ENCODE measurements at places on chromosomes 4 and X. TPM values are rescaled to one million over a fixed set of nuclear protein-coding genes. Genes with fewer than 3 reads are reported as not detected.

HERC5 gene
- total RNA-seq: 1.00 TPM

PTPN13 gene
- 57.8 TPM for total RNA-seq

ANOS1 gene
- total RNA-seq: 59.7 TPM

PCDH10 gene
- 29.9 TPM for total RNA-seq

- no peak for DNase-seq
Measured at GRCh38 chr4:177687117-177687516, 244.9 kb upstream of the AGA start.

DNA sequence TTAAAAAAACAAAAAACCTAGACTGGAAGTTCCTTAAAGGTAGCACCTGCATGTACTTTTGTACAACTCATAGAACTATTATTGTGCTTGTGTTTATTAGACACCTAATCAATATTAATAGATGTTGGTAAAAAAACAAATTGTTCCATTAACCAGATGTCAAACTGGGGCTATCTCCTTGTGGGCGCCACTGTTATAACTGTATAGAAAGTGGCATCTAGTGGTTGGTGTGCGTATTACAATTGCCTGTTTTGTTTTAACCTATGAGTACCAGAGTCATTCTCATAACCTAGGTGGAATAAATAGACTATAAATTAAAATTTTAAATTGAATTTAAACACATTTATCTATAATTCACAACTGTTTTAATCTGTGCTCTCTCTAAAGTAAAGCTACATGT lies 97.4 kb downstream of the COL4A5 start:
- DNase-seq: no peak

DNA sequence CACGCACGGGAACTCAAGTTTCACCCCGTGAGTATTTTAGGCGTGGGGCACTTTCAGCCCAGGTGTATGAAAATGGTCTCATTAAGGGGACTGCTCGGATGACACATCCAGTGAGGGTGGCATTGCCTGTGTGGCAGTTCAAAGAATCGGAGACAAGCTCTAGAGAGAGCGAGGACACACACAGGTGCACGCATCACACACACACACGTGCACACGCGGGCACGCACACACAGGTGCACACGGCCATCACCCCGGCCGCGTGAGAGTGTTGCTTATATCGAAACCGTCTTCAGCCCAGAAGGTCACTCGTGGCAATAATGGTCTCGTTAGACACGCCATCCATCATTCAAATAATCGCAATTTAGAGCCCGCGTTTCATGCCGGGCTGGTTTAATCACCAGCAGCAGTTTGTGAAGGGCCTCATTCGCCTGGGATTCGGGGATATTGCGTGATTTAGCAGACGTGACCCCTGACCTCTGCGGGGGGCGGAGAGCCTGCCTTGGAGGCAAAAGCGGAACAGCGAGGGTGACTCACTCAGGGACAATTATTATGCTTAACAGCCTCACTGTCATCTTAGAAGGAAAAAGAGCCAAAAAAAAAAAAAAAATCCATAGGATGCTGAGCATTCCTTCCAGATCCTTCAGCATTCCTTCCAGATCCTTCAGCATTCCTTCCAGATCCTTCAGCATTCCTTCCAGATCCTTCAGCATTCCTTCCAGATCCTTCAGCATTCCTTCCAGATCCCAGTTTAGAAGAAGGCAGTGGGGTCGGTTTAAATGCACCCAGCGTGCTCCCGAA lies 89.4 kb upstream of the PPP2R3B start:
- DNase-seq: no peak

GRCh38 chrX:6701085-6701484 lies 166.2 kb upstream of the VCX3A start:
- no peak for DNase-seq

DNA sequence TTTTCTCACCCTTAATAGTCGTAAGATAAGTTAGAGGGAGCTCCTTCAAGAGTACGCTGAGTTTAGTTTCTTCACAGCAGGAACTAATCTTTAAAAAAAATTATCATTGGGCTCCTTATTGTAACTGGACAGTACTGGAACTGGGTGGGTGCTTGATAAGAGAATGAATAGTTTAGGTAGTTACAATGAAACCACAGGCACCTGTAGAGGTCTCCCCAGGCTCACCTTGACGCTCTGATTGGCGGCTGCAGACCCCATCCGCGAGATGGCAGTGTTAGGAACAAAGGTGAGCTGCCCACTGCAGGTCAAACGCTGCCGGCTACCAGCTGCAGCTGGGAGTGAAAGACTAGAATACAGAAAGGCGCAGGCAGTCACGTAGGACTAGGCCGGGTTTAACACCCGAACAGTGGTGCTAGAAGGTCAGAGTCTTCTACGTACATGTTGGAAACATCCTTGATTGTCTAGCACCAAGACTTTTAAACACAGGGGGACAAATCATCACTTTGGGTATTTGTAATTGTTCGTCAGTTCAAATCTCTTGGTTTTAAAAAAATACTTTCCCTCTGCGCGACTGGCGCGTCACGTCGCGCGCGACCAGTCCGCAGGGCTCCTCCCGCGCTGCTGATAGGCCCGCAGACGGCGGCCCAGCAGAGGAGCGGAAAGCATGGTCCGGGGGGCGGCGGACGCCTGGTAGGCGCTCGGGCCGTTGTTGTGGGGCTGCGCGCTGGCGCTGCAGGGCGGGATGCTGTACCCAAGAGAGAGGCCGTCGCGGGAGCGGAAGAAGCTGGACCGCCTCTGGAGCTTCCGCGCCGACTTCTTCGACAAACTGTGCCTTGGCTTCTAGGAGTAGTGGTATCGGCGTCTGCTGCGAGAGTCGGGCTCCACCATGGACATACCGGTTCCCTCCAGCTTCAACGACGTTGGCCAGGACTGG lies 45.6 kb downstream of the SMARCA5 start:
- peak; percentile 26 for DNase-seq

- DNase-seq: no peak
Measured at GRCh38 chr4:146346276-146346675, 131.9 kb downstream of the REELD1 start.

- DNase-seq: no peak
Measured at GRCh38 chr4:18366892-18367291, 345.3 kb upstream of the LCORL start.

DNA sequence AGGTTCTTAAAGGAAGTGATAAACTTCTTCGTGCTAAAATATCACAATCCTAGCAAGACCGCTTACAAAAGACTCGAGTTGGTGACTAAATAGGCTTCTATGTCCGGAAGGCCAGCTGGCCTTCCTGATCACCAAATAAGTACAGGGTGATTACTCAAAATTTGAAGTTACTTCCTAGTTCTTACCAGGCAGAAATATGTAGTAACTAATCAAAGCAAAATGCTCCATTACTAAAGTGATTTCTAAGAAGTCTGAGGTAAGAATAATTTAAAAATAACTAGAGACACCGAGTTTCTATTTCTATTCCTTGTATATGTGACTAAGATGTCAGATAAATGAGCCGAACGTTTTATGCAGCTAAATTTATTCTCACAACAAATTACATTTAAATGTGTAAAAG lies 62.2 kb downstream of the NSUN7 start:
- DNase-seq: no peak

- no peak for DNase-seq
Measured at GRCh38 chr4:81620442-81620841, 148.7 kb upstream of the RASGEF1B start.

DNA sequence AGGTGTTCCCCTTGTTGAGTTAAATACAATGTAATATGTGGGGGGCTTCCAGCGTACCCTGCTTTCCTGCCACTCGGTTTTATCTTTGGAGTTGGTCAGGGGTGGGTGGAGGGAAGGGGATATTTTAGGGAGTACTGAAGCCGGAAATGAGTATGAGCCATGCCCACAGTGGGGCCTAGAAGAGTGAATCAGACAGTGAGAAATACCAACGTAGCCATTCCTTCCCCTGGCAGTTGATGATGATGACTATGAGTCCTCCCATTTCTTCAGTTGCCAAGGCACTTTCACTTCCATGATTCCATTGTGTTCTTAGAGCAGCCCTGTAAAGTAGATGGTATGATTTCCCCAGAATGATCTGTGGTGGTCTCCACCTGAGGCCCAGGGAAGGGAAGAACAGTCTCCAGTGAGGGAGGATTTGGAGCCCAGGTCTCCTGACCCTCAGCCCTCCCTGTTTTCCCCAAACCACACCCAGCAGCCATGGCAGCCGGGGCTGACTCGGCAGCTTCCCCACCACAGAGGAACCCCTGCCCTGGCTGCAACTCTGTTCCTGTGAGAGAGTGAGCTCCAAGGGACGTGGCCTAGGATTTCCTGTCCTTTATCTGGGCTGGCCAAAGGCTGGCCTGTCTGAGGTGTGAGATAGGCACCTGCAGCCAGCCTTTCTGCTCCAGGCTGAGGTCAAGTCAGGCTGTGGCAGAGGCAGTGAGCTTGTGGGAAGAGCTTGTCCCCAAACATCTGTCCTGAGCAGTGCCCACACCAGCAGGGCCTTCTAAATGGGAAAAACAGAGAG lies 52.7 kb downstream of the STARD8 start:
- DNase-seq: no peak

DNA sequence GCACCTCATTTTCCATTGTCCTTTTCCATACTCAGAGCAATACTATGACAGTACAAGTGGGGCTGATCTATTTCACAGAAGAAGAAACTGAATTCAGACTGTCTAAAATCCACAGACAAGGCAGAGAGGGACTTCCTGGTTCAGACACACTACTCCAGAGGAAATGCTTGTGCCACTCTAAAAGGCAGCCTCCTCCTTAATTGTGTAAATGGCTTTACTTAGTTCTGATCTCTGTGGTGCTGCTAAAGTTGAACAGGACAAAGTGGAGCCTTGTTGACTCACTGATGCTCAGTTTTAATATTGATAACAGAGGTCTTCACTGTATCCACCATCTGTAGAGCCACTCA lies 122.4 kb downstream of the KIT start:
- DNase-seq: no peak

- DNase-seq: no peak
Measured at GRCh38 chr4:21890231-21890630, 58.3 kb downstream of the KCNIP4 start.

Data from cerebellum (tissue), 4 donors.